ENCODE measurements at places on chromosomes 3 and 15. TPM values are rescaled to one million over a fixed set of nuclear protein-coding genes. Genes with fewer than 3 reads are reported as not detected.

DZIP1L gene
- not detected for polyA plus RNA-seq

MEF2A gene
- 17.9 TPM for polyA plus RNA-seq

DNAH12 gene
- not detected for polyA plus RNA-seq

- no peak for DNase-seq
Measured at GRCh38 chr3:79018671-79019136, 749.1 kb downstream of the ROBO1 start.

GRCh38 chr3:107662586-107662985, 139.8 kb downstream of the BBX start:
- DNase-seq: no peak

DNA sequence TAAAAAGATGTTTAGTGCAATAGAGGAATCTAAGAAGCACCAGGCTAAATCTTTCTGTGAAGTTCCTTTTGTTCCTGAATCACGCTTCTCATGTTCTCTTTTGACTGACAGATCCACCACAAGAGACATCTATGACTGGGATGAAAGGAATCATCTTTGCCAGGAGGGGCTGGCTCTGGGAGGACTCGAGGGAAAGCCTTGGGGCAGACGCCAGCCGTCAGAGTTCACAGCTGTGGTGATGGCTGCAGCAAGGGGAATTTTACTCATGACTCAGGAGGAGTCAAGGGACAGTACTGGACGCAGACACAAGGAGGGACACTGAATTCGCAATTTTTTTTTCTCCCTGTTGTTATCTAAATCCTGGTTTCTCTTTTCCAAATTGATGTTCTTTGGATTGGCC, 38.7 kb downstream of the C3orf38 start:
- no peak for DNase-seq

DNA sequence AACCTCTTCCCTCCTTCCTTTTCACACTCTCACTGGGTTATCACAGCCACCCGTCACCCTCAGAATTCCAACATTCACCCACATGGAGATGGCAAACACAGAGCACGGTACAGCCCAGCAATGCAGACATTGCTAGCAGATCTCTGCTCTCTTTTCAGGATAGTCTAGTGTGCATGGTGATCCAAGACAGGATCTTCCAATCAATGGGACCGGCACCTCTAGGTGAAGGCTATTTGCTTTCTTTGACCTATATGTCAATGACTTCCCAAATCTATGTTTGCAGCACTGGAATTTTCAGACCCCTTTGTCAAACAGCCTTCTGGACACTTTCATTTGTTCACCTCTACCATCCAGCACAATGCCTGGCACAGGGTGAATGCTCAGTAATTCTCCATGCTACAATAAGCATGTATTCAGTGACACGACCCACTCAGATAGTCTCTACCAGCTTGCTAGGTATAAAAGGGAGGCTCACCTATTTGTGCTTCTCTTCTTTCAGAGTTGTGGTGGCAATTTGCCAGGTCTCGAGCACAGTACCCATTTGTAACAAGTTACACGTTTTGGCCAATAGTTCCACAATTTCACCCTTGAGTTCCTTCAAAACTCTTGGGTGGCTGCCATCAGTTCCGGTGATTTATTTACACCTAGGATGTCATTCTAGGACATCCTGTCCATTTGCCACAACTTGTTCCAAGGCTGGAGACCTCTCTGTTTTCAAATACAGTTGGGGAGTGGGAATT, 279.1 kb upstream of the ICE2 start:
- DNase-seq: no peak

DNA sequence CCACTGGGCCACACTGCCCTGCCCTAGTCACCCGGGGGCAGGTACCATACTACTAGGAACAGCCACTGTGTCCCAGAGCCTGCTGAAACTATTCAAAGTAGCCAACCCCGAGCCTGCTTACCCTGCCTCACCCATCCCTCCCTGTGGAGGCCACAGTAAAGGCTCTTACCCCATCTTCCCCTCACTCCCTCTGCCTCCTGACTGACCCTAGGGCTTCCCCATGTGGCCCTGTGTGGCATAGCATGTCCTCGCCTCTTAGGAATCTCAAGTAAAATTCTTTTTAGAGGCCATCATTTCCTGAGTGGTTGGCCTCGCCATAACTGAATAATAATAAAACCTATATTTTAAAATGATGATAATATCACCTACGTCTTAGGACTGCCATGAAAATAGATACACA, 112.2 kb upstream of the SLC6A11 start:
- DNase-seq: no peak

DNA sequence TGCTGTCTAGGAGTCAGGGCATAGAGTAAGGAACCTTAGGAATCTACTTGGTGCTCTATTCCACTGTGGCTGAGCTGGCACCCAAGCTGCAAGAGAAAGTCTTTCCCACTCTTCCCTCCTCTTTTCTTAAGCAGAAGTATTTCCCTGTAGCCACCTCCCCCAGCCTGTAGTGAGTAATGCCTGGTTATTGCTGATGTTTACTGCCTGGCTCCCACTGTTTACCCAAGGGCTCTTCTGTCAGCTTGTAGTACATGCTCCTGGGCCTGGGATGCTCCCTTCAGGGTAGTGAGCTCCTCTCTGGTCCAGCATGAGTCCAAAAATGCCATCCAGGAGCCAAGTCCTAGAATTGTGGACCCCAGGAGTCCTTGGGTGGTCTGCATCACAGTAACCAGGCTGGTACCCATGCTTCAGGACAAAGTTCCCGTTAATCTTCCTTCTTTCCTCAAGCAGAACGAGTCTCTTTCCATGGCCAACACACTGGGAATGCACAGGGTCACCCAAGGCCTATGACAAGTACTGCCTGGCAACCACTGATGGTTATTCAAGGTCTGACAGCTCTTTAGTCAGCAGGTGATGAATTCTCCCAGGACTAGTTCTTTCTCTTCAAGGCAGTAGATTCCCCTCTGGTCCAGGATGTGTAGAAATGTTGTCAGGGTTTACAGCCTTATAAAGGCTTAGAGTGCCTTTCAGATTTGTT, 17.6 kb downstream of the GALK2 start:
- no peak for DNase-seq

DNA sequence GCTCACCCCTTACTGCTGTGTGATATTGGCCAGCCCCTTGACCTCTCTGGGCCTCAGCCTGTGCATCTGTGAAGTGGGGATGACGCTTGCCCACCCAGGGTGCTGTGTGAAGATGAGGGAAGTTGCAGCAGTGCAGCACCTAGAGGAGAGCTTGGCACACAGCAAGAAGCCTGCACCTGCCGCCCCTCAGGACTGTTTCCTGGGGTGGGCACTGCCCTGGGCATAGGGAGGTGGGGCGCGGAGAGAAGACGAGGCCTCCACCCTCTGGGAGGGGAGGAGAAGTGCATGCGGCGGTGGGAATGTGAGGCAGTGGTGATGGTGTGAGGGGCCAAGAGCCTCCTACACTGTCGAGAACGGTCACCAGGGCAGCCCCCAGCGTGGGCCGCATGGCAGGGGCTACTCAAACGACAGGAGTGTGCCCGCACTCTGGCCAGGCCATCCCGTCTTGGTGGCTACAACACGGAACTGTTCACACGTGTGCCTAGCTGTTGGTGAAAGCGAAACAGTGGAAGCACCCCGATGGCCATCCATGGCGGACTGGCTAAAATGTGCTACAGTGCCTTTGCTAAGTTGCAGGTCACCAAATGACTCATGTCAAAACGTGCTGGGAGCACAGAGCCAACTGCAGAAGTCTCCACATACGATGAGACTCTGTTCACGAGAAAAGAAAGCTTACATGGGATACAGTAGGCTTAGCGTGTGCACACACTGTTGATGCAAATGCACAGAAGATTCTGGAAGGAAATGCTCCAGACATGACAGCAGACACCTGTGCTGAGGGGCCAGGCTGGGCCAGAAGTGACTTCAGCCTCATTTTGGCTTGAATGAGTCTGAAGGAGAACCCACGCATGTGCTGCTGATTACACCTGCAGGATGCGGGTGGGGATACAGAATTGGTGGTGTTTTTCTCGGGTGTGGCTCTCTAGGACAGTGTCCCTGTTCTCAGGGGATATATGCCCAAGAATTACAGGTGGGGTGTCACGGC, 40.4 kb upstream of the IQSEC1 start:
- DNase-seq: no peak

All from CD4-positive, alpha-beta memory T cell (primary cell).